ENCODE measurements at places on chromosomes 13 and 19. TPM values are rescaled to one million over a fixed set of nuclear protein-coding genes. Genes with fewer than 3 reads are reported as not detected.

MISP gene
- 6.2 TPM for total RNA-seq

ZSWIM4 gene
- 13.2 TPM for total RNA-seq

TTC9B gene
- not detected for total RNA-seq

GRCh38 chr13:26168237-26168814 lies 53.8 kb downstream of the RNF6 start:
- DNase-seq = no peak

- no peak for DNase-seq
These were observed 13.7 kb downstream of the EPHX3 start for GRCh38 chr19:15218501-15218900.

GRCh38 chr13:66795636-66796035 lies 434.5 kb downstream of the PCDH9 start:
- DNase-seq = no peak

DNA sequence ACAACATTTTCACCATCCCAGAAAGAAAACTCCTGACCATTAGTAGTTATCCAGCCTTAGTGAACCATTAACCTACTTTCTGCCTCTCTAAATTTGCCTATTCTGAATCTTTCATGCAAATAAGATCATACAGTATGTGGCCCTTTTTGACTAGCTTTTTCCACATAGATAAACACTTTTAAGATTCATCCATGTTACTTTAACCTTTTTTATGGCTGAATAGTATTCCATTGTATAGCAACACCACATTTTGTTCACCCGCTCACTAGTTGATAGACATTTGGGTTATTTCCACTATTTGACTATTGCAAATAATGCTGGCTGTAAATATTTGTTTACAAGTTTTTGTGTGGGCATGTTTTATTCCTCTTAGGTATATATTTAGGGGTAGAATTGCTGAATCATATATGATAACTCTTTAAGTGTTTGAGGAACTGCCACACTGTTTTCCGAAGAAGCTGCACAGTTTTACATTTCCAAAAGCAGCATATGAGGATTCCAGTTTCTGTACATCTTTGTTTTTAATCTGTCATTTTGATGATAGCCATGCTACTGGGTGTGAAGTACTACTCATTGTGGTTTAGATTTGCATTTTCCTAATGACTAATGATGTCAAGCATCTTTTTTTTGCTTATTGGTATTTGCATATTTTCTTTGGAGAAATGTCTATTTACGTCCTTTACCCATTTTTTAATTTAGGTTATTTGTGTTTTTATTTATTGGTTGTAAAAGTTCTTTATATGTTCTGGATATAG lies 17.1 kb downstream of the COG6 start:
- DNase-seq = no peak

GRCh38 chr13:40508127-40508526 lies 158.3 kb downstream of the FOXO1 start:
- DNase-seq = peak; percentile 61

- DNase-seq = no peak
These were observed 140.6 kb downstream of the SIPA1L3 start for GRCh38 chr19:38047641-38048040.

GRCh38 chr19:572743-573518 lies 535 bp downstream of the BSG start:
- DNase-seq = peak; percentile 36

- DNase-seq = no peak
These were observed 64.4 kb upstream of the NPAS1 start for GRCh38 chr19:46954993-46955812.

VPS36 gene
- 27.1 TPM for total RNA-seq

DNA sequence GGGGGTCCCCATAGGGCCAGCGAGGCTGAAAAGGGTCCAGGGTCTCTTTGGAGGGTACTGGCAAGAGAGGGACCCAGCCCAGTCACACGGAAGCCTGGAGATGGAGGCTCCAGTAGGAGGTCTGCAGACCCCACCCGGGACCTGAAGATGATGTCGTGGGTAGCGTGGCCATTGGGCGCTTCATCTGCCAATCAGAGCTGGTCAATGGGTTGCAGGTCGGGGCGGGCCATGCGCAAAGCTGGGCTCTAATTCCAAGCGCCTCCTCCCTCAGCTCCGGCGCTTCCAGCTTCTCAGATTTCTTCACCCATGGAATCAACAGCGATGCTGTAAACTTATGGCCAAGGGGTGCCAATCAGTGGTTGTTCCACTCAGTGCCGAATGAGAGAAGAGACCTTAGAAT lies 10.9 kb downstream of the SIGLEC12 start:
- no peak for DNase-seq

GRCh38 chr13:47080621-47081020 lies 183.8 kb upstream of the HTR2A start:
- no peak for DNase-seq

CASP14 gene
- not detected for total RNA-seq

- DNase-seq = peak; percentile 38
These were observed 38.4 kb downstream of the PIBF1 start for GRCh38 chr13:72820156-72820897.

KLK5 gene
- total RNA-seq = 20.7 TPM

ZNF667 gene
- total RNA-seq = 3.3 TPM

DNA sequence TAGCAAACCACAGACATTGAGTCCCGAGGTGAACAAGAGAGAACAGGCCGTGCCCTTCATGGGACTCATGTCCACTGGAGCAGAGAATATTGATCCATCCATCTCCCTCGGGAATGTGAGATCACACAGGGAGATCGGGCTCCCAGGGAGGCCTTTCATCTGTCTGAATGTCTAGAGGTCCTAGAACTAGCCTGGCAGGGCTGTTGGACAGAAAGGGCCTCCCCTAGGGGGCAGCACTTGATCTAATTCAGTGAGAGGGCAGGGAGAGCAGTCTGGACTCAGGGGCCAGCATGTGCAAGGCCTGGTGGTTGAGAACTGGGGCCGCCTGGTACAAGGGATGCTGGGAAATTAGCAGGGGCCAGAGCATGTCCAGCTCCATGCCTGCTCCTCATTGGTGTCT lies 4.3 kb downstream of the RUVBL2 start:
- DNase-seq = peak; percentile 54

DNA sequence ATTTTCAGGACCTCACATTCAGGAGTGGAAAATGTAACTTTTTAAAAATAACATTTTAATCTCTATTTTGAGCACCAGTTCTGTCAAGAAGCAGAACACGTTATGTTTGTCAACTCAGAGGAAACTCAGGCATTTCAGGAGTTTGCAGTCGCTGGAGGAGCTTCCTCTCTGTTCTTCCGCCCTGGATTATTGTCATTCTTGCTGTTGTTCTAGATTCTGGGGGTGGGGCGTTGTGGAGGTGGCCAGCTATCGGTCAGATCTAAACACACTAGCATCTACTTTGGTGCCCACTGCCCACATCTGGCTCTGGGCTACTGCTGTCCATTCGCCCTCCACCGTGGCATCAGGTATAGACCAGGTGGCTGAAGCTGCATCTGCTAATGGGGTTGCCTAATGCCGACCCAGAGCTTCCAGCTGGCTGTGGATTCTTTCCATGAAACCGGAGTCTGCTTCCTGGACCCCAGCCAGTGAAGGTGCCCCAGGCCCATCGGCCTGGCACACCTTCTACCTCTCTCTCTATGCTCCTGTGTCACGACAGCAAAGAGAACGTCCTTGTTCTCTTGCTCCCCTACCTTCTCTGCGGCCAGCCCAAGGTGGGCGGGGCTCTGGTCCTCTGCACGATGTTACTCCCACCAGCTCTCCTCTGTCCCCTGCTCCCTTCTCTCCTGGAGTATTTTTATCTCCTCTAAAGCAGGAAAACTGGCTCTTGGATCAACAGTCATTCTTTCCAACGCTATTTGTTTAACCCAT lies 36.7 kb upstream of the DGKH start:
- DNase-seq = no peak

DNA sequence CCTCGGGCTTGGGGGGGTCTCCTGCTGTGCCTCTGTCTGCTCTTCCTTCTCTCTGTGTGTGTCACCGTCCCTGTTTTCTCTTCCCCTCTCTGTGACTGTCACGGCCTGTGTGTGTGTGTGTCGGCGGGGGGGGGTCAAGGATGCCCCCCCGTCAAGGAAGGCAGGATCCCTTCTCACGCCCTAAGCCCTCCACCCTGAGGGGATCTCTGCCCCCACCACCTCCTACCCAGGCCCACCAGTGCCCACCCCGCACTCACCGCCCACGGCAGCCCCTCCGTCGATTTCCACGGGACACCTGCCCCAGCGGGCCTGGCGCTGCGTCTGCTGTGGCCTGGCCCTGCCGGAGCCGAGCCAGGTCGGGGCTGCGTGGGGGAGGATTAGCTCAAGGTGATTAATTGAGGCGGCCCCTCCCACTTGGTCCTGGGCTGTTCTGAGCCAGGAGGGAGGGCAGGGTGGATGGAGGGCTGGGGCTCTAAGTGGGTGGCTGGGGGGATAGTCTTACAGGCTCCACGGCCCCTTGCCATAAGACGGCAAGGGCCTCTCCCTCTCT lies at the start of gene RAX2:
RAX2 (minus strand) TSS at position 323 of the 550 bp plus-strand sequence. CDS start 486 bp downstream, outside the sequence.
- no peak for DNase-seq

DNA sequence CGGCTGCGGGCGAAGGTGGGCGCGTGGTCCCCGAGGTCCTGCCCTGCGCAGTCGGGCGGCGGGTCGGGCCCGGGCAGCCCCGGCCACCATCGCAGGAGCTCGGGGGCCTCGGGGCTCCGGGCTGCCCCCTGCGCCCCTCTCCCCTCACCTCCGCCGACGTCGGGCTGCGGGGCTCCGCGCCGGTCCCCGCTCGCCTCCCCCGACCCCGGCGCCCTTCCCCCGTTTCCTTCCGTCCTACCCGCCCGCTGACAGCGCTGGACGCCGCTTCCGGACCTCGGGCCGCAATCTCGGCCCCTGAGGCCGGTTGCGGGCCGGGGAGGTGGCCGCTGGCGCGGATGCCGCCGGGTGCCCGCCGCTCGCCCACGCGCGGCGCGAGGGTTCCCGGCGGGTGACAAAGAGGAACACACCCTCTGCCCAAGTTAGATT lies 720 bp downstream of the FARP1 start:
- no peak for DNase-seq

- DNase-seq = no peak
These were observed 37.0 kb downstream of the SUGP2 start for GRCh38 chr19:18996351-18996750.

- DNase-seq = peak; percentile 57
These were observed 37.8 kb upstream of the CXCL17 start for GRCh38 chr19:42480335-42481095.

Measured in renal cortical epithelial cell (primary cell).